ENCODE measurements at places on chromosomes 16 and 17.

- DNase-seq, result no peak
Observed at GRCh38 chr16:11208916-11209665, 46.9 kb downstream of the SOCS1 start.

DNA sequence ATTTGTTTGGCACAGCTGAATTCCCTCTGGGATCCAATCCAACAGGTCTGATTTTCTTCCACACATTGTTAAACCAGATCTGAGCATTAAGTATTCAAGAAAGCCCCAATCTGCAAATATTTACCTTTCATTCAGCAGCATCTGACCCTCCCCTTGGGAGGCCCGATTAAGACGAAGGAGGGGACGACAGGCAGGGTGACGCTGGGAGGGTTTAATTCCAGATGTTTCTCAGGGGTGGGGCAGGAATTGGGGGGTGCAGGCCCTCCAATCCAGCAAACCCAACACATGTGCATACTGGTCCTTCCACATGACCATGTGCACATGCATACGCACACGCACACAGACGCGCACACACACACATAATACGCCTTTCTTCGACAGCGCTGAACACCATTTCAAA lies 240.5 kb downstream of the GSG1L start:
- no peak for DNase-seq

GRCh38 chr16:78212674-78213073 lies 113.2 kb downstream of the WWOX start:
- DNase-seq, result no peak

DNA sequence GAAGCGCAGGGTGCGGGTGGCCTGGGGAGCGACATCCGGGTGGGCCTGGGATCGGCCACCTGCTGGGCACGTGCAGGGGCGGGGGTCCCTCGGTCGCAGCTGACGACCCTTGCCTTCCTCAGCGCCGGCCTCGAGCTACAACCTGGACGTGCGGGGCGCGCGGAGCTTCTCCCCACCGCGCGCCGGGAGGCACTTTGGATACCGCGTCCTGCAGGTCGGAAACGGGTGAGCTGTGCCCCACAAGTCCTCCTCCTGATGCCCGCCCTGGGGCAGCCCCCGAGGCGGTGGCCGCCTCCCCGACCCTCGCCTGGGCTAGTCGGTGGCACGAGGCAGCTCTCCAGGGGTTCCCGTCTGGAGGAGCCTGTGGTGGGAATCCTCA lies 1.5 kb downstream of the ITGAL start:
- no peak for DNase-seq

DNA sequence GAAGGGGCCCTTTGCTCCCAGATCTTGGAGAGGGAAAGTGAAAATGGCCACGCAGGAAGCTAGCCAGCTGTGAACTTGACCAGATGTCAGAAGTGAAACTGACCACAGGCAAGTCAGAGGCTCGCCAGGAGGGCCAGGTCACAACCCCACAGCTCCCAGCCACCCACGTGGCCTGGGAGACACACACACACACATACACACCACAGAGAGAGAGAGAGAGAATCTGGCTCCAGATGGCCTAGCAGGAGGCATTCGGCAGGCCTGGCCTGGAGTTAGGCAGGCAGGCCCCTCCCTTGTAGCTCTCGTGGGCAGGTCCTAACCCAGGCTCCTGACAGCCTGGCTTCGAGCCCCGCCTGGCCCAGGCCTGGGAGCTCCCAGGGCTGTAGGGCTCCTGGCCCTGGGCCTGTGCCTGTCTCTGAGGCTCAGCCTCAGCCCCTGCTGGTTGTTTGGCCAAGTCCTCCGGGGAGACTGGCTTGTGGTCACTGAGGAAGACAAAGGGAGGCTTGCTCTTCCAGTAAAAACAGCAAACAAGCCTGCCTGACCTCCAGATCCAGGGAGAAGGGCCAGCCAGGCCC lies 20.2 kb downstream of the NGFR start:
- peak; percentile 82 for DNase-seq

- no peak for DNase-seq
Observed at GRCh38 chr17:38751144-38751807, 1.3 kb upstream of the PSMB3 start.

GRCh38 chr16:54176376-54176901 lies 110.1 kb downstream of the IRX3 start:
- DNase-seq, result no peak

DNA sequence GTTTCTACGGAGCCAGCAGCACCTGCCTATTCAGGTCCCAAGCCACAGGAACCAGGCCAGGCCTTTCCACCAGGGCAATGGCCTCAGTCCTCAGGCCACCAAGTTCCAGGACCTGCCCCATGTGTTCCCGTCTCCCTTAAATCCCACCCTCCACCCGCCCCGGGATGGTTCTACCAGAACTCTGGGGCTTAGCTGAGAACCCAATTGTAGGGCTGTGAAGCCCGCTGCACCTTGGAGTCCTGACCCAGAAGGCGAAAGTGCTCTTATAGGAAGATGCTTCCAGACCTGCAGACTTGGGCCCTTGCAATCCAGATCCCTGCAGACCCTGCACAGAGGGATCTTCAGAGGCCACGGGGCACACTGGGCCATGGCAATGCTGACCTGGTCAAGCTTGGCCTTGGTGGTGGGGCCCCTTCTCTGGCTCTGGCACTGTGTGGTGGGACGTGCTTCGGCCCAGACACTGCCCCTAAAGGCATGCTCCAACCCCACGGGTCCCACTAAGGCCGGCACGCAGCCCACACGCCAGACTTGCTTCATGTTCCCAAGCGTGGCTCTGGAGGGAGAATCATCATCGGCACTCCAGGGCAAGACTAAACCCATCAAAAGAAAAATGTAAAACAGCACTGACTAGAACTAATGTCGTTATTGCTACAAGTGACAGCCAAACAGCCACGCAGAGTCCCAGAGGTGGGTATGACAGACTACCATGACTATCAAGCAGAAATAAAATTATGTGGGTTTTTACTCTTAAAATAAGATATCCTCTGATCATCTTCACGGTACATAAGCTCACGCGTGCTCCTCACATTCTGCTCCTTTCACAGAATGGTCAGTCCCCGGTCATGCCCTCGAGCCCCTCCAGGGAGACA lies 41.3 kb upstream of the ATP2A3 start:
- no peak for DNase-seq

GRCh38 chr17:64387145-64387473 lies 3.6 kb downstream of the PECAM1 start:
- DNase-seq, result no peak

DNA sequence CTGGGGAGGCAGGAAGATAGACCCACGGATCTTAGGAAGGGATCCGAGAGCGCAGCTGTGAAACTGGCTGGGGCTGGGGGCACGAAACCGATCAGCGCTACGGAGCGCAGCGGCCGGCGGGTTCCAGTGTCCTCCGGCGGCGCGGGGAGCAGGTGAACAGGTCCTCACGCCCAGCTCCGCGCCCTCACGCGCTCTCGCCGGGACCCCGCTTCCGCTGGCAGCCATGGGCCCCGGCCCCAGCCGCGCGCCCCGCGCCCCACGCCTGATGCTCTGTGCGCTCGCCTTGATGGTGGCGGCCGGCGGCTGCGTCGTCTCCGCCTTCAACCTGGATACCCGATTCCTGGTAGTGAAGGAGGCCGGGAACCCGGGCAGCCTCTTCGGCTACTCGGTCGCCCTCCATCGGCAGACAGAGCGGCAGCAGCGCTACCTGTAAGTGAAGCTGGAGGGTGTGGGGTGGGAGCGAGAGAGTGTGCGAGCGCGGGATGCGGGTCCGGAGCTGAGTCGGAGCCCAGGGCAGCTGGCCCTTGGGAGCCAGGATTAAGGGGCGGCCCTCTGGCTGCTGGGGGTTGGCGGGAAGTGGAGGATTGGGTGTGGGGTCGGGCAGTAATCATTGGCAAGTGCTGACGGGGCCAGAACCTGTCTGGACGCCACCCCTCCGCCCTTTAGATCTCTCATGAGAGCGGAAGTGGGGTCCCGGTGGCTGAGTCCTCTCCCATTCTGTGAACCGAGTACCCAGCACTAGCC lies 479 bp downstream of the ITGA3 start:
- DNase-seq, result no peak

DNA sequence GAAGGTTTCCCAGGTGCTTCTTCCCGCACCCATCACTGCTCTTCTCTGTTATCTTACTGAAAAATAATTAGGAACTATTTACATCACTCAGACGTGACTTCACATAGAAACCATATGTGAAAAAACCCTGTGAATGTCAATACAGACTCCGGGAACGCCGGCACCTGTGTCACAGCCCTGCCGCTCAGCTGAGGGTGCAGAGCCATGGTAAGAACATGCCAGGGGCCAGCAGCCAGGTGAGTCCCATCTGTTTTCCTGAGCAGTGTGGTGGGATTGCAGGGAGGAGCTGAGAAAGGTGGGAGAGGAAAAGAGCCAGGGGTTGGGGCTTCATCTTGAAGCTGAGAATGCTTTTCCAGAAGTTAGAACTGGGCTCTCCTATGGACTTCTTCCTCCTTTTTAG lies 13.7 kb downstream of the FOXF1 start:
- no peak for DNase-seq

DNA sequence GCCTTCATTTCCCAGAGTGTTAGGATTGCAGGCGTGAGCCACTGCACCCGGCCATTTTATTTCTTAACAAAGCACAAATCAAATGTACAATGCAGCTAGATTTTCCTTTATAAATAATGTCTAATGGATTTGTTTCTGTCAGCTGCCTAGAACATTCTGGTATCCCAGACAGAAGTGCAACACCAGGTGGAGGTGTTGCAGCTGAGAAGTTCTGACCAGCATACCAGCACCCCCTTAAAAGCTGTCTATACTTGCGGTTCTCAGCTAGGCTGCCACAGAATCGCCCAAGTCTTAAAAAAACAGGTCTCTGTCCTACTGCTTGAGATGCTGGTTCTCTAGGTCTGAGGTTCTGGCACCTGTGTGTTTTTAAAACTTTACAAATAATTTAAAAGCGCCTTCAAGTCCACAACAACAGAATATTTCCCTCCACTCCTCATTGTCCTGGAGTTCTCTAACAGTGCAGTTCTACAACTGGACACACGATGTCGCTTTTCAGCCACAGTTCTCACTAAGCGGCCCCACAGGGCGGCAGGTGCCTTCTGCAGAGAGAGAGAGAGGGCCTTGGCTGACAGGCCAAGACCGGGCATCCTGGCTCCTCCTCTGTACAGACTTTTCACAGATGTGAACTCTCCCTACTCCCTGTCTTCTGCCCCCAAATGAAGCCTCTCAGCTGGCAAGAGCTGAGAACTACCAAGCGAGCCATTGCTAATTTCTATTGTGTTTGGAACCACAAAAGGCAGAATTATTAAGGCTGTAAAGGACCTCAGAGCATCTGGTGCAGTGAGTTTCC lies 32.6 kb upstream of the MEOX1 start:
- peak; percentile 76 for DNase-seq

DNA sequence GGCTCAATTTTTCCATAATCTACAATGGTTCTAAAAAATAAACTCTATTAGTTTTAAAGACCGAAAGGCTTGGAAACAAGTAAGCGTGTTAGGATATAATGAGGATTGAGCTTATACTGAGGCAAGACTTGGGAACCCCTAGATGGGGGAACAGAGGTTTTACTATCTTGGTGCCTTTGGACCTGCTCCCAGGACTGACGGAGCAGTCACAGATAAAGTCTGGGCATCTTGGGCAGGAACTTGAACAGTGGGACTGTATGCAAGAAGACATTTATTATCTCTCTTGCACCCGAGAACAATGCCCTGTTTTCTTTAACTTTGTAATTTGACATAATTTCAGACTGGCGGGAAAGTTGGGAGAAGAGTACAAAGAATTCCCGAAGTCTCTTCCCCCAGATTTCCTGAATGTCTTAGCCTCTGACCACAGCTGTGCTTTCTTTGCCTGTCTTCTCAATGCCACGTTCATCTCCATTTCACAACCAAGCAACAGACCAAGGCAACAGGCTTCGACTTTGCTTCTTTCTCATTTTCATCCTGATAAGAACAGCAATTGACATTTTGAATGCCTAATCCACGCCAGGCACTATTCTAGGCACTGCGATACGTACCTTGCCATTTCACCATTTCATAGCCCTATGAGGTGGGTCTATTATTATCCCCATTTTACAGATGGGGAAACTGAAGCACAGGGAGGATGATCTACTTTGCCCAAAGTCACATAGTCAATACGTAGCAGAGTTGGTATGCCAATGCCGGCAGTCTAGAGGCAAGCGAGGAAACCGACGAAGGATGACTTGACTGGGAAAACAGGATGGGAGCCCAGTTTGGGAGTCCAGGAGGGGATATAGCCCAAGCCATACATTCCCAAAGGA lies 3.0 kb upstream of the IL4R start:
- no peak for DNase-seq

DNA sequence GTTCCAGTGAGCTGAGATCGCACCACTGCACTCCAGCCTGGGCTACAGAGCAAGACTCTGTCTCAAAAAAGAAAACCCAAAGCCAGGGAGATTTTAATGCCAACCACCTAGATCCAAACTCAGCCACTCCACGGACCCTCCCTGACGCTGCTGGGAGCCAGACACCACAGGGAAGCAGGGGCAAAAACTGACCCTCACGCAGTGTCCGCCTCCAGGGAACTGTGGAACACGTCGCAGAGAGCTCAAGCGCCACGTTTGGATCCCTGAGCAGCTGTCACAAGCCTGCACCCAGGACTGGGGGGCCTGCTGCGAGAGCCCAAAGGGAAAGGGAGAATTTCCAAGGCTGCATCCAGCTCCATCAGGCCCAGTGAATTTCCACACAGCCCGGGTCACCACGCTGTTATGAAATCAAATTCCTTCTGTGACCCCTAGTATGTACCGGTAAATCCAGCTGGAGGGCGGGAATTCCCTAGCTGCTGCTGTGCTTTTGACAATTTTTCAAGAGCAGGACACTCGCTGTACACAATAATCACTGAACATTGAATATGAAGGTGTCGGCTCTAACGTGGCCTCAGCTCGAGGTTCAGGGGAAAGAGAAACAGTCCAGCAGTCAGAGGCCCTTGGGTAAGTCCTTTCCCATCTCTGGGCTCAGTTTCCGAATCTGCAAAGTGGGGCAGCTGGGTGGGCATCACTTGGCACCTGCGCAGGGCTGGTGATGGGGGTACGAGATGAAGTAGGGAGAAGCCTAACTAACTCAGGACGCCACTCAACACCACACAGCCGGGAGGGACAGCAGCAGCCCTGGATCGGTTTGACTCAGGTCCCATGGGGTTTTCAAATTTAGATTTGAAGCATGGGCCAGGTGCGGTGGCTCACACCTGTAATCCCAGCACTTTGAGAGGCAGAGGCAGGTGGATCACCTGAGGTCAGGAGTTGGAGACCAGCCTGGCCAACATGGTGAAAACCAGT lies 8.6 kb downstream of the CARHSP1 start:
- DNase-seq, result no peak

Data from globus pallidus (tissue), 1 donor.